Breast epithelium (tissue), 4 donors: ENCODE measurements at places on chromosomes 6 and 20. TPM values are rescaled to one million over a fixed set of nuclear protein-coding genes. Genes with fewer than 3 reads are reported as not detected.

DNA sequence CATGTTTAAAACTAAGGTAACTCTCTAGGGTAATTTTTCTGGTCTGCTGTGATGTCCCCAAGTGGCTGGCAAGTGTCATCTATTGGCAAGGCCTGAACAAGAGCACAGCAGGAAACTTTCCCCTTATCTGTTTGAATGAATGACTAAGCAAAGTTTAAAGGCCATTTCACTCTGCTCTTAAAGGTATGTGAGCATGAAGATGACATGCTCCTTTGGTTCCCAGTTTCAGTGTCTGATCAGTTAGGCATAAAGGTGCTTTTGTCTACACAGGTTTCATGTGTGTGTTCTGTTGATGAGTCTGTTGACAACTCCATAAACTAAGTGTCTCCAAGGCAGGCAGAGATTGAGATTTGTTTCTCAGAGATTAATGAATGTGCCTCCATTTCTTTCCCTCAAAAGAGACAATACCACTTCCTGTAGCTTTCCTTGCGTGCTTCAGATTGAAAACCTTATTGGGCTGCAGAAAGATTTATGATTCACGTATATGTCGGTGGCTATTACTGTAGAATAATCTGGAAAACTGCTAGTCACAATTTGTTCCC, 83.9 kb downstream of the MAP3K7 start:
- DNase-seq = no peak

- no peak for DNase-seq
These were observed 52.8 kb upstream of the ZFAND3 start for GRCh38 chr6:37766717-37767116.

- DNase-seq = no peak
These were observed 32.4 kb upstream of the TPBG start for GRCh38 chr6:82331031-82331773.

- no peak for DNase-seq
These were observed 10.6 kb upstream of the EFHC1 start for GRCh38 chr6:52409499-52409898.

- no peak for DNase-seq
These were observed 317.4 kb downstream of the SAMD5 start for GRCh38 chr6:147825848-147826247.

DNA sequence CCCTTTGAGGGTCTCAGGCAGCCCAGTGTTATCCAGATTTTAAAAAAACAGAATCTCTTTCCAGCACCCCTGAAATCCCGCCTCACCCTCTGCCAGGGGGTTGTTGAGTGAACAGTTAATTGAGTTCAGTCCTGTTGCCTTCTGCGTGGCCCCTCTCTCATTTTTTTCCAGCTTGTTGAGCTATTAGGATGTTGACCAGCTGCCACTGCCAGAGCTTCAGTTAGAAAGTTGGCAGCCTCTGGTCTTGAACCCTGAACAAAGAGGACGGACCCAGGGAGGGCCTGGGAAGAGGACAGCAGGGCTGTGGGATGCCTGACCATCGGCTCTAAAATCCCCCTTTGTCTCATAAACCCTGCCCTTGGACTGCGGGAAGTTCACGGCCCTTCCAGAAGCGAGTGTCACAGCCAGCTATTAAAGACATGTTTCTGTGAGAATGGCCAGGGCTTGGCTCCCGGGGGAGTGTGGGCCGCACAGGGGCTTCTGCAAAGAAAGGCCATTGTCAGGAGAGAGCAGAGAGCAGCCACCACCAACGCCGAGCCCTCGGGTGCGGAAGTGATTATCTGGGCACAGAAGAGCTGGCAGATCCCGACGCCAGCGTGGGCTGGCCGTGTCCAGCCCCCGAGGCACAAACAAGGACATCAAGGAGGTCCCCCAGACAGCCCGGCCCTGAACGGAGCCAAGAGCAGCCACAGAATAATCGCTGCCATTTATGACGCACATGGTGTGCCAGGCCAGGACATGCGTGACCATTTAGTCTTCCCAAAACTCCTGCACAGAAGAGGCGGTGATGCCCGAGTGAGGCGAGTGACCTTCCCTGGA, 189.0 kb downstream of the ANKRD60 start:
- DNase-seq = no peak

DNA sequence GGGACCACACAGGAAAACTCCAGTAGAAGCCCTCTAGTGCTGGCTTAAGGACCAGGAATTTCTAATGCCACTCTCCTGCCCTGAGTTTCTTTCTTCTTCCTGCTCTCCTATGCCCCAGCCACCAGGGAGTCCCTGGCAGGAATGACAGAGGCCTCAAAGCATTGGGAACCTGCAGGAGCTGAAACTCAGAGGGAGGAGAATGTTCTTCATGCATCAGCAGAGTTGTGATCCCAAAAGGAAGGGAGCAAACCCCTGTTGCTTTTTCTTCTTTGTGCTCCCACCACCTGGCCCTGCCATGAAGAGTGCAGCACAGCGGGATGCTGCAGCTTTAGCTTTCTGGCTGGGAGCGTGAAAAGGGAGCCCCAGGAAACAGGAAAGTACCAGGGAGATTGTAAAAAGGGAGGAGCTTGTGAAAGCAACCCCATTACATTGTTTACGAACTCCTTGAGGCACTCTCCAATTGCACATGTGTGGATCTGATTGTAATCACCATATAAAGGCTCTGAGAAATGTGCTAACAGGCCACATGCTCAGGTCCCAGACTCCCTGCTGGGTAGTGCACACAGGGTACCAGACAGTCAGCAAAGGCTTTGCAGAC, 34.7 kb upstream of the FKBP1A start:
- no peak for DNase-seq

GRCh38 chr6:35931120-35931561, 10.2 kb upstream of the SRPK1 start:
- DNase-seq = no peak

DNA sequence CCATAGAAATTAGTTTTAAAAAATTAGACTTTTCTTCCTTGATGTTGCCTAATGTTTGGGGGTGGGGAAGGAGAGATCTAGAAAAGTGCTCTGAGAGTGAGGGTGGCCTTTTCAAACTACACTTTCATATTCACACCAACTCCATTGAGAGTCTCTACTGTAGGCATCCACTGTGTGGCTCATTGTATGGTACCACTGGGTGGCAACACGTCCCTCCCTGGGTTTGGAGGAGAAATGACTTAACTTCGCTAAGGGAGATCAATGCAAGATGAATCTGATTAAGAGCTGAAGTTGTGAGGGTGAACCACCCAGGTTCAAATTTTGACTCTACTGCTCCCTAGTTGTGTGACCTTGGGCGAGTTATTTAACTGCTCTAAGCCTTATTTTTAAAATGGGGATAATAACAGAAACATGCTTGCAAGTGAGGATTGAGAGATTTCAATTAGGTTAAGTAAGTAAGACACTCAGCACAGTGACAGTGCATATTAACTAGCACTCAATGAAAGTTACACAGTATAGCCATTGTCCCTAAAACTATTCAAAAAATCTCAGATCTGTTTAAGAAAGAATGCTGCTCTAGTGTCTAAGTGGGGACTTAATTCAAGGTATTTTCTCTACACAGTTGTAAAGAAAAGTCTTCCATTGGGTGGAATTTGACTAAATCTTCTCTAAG, 193.5 kb upstream of the CNR1 start:
- DNase-seq = no peak

DNA sequence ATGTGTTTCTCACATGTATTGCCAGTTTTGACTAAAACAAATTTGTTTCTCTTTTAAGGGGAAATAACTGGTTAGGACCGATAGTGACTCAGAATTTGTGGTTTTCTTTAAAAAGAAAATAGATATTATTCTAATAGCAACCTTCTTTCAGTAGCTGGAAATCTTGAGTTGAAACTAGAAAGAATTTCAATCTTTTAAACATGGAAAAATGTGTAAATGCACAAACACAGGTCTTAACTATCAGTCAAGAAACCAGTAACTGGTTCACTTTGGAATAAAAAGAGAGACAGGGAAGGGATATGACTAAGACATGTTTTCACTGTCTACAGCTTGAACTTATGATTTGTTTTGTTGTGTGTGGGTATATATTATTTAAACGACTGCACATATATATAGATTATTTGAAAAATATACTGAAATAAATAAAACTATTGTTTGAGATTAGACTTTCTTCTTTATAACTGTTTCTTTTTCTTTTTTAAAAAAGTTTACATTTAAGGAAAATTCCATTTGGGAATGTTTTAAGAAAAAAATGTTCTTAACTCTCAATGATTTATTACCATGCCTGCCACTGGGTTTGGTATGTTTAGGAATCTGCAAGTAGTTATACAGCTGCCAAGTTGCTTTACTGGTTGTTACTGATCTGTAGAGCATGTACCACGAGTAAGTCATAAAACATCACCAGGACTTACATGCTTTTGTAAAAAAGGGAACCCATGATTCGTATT, 753.3 kb upstream of the MARCKS start:
- DNase-seq = no peak

GRCh38 chr20:46025376-46025783, 3.6 kb upstream of the SLC12A5 start:
- DNase-seq = no peak

DNA sequence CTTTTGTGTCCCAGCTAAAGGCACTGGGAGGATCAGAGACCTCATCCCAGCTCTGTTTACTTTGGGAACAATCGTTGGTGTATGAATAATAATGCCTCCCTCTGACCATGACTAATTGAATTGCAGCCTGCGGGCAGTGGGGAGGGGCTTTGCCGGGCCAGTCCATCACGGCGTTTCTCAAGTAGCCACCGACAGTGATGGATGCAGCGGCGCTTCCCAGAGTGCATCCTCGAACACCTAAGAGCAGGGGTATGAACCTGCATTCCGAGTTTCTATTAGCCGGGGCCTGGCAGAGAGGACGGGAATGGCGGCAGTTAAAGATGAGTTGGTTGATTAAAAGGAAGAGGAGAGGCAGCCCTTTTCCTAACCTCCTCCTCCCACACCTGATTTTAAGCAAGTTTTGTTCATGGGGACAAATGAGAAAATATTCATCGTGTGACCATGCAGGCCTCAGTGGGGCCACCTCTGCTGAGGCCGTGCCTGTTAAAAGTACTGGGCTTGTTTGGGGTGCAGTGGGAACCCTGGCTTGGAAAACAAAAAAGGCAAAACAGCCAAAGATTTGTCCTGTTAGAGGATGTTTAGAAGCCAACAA, 154.1 kb downstream of the FOXA2 start:
- no peak for DNase-seq

DNA sequence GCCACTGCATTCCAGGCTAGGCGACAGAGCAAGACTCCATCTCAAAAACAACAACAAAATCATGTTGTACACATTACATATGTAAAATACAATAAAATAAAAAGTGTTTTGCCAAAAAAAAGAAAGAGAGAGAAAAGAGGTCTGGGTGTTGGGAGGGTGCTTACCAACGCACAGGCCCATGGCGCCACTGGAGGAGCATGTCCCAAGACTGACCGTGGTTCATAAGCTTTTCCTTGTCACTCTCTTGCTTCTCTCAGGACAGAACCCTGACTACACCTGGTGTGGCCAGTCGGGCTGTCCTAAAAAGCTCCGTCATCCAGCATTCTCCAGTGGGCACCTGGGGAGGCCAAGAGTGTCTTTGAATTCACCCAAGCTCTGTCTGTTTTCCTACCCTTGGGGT, 48.0 kb upstream of the CNKSR3 start:
- no peak for DNase-seq

GRCh38 chr6:90631046-90631445, 44.2 kb upstream of the MAP3K7 start:
- DNase-seq = no peak

- no peak for DNase-seq
These were observed 27.8 kb downstream of the QKI start for GRCh38 chr6:163442336-163442735.

MYT1 gene
- total RNA-seq = under 0.01 TPM

TFAP2D gene
- not detected for total RNA-seq

SLC22A1 gene
- 1.3 TPM for total RNA-seq

SLC22A7 gene
- total RNA-seq = not detected

SLC32A1 gene
- total RNA-seq = not detected
